ENCODE measurements at places on chromosomes 2 and 18.

DNA sequence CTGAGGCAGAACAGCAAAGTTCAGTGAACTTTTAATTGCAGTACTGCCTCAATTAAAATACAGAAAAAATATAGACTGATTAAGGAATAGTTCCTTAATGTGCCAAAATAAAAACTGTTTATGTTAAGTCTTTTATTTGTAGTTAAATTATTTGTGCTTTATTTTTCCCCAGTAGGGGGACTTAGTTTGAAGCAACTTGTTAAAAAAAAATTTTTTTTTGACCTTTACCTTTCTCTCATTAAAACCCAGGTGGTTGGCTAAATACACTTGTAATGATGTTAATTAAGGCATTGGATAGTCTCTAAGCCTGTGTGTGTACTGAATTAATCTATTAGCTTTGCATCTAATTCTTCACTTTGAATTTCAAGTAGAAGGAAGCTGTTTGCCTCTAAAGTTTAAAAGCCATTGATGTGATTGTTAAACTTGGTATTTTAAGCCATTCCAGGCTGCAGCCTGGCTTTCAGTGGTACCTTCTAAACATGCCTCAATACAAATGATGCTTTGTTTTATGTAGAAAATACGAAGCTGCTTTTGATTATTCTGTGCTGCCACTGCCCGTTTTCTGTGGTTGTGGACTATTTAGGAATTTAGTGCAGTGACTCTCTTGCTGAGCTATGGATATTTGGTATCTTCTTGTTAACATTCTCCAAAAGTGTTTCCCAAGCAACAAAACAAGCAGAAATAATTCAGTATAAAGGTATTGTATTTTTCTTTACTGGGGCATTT lies 102.9 kb downstream of the TANC1 start:
- no peak for DNase-seq

- DNase-seq, result no peak
Measured at GRCh38 chr2:30756971-30757370, 50.3 kb downstream of the CAPN13 start.

GRCh38 chr2:98569915-98570314 lies 38.4 kb downstream of the COA5 start:
- DNase-seq, result no peak

- no peak for DNase-seq
Measured at GRCh38 chr2:136189221-136189782, 71.4 kb upstream of the CXCR4 start.

- DNase-seq, result no peak
Measured at GRCh38 chr2:128754246-128754724, 435.6 kb upstream of the HS6ST1 start.

DNA sequence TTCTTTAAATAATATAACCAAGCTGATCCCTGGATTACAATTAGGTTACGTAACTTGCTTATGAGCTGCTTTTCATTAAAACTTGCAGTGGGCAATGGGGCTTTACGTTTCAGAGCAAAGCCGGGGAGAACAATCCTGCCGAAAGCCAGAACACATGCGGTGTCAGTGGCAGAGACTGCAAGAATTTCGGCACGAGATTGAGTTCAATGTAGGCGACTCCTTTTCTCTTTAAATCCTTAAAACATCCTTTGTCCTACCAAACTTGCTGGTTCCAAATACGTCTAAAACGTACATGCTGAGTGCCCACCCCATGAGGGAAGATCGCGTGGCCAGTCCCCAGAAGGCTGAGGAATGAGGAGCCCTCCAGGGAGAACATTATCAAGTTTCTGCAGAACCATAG lies 36.8 kb upstream of the NCOA1 start:
- no peak for DNase-seq

GRCh38 chr2:222797261-222797660 lies 63.6 kb upstream of the ACSL3 start:
- DNase-seq, result no peak

DNA sequence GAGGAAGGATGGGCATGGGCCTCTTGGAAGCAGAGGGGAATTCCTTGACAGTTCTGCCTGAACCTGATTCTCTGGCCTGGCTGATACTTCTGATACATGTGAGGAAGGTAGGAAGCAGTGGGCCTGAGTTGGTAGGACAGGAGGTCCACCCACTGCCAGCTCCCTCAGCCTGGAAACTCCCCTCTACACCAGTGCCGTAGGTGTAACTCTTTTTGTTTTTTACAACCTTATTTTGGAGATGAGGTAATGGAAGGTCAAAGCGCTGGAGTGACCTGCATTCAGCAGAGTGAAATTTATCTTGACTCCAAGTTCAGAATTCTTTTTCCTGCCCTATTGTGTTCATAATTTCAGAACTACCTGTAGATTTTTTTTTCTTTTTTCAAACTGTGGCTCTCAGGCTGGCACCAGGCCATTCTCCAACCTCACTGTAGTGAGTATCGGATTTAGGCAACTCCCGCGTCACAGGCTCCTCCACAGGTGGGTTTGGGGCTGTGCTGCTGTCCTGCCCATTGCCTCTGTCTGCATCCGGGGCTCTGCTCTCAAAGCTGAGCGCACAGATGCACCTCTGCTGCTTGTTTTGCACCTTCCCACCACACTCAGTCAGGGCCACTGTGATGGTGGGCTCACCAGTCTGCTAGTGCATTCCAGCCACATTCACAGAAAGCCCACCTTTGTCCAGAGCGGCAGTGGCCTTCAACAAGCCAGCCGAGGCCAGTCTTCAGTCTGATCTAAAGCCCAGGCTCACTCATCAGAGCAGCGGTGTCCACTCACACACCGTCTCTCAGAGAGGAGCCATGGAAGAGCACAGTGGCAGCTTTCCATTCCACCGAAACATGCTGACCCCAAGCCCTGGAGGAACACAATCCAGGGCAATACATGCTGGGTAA lies 87.2 kb downstream of the UXS1 start:
- no peak for DNase-seq

DNA sequence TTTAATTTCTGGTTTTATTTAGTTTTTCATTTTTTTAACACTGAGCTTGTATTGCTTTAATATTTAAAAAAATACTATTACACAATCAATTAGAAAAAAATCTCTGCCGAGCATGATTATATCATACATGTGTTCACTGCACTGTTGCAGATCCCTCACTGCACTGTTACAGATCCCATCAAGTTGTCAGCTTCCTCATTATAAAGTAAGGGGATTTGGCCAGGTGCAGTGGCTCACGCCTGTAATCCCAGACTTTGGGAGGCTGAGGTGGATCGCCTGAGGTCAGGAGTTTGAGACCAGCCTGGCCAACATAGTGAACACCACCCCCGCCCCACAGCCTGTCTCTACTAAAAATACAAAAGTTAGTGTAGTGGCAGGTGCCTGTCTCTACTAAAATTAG lies 33.0 kb upstream of the METTL21A start:
- DNase-seq, result no peak

DNA sequence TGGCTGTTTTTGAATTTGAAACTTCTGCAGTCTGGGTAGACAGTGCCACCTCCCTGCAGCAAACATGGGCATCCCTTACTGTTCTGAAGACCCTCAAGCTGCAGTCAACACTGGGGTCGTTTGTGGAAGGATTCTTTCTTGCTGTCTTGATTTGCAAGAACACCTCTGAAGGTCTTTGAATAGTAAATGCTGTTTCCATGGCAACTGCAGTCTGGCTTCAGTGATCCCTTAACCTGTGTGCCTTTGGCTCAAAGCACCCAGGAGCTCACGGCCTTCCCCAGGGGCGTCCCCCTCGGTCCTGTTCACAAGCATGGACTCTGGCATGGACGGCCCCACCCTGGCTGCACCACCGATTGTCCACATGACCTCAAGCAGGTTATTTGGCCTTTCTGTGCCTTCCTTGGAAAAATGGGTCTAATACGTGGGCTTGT lies 38.3 kb downstream of the LRRFIP1 start:
- DNase-seq, result no peak

DNA sequence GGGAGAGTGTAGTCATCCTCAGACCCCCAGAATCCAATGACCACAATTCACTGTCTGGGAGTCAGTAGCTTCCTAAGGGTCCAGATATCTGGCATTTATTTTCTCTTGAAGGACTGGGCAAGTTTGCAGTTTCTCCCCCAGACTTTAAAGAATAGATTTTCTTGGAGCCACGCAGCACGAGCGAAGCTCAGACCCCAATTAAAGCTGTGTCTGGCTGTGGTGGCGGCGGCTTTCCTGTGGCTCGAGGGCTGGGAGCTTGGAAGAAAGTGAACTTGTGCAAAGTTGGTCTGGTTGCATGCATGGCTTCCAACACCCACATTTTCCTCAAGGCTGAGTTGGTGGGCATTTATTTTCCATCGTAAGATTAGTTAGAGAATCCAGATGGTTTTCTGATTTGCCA lies 105.0 kb downstream of the ACKR3 start:
- DNase-seq, result no peak

- DNase-seq, result no peak
Measured at GRCh38 chr2:197946562-197946961, 142.2 kb downstream of the PLCL1 start.

DNA sequence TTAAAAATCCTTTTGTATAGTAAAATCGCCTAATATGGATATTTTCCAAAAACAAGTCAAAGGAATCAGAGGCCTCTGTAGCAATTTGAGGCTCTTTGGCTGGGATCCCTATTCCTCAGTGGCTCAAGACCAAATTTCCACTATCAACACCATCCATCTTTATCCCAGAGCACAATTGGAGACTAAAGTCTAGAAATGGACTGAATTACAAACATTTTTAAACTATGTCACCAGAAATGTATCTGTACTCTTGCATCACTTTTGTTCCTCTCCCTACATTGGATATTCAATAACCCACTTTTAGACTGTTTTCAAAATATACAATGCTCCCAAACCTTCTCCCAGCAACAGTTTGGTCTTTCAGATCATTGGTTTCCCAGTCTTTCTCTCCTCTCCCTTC lies 140.4 kb upstream of the KLHL29 start:
- DNase-seq, result no peak

DNA sequence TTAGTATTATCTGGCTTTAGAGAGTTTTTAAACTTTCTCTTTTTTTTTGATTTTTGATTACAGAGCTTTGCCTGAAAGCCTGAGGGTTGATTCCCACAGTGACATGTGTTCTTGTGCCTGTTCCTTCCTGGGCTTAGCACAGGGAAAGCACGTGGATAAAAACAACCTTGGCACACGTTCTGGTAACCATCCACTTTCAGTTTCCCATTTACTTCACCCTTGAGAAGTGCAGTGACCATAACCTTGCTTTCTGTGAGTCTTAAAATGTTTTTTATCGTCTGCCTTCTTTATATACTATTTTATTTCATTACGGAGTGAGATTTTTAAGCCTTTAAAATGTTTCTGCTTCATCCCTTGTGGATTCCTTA lies 11.5 kb downstream of the CD226 start:
- no peak for DNase-seq

DNA sequence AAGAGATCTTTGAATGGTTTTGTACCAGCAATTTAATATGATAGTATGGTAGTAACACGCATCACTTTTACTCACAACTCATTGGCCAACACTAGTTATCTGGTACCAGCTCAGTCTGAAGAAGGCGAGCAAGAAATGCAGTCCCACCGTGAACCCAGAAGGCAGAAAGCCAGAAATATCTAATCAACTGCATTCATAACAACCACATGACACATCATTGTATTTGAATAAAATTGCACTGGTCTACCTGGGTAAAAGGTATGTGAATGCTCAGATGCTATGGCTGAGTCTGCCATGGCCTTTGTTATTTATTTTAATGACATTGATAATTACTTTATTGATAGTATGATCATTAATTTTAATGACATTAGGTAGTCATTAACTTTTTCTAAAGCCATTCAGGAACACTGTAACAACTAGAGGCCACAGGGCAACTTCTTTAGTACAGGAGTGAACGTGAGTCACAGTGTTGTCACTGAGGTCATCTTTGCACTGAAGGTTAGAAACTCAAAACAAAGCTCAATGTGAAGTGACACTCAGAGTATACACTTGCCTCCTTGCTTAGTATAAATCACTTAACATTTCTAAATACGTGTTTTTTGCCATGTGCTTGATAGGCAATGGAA lies 475.6 kb upstream of the TNP1 start:
- DNase-seq, result no peak

GRCh38 chr2:11665028-11665427 lies 5.0 kb downstream of the NTSR2 start:
- DNase-seq, result no peak

- no peak for DNase-seq
Measured at GRCh38 chr2:176405477-176405876, 136.2 kb downstream of the MTX2 start.

- peak; percentile 58 for DNase-seq
Measured at GRCh38 chr2:29115797-29116781, 874 bp downstream of the CLIP4 start.

GRCh38 chr2:64526034-64526433 lies 1.9 kb downstream of the AFTPH start:
- DNase-seq, result no peak

DNA sequence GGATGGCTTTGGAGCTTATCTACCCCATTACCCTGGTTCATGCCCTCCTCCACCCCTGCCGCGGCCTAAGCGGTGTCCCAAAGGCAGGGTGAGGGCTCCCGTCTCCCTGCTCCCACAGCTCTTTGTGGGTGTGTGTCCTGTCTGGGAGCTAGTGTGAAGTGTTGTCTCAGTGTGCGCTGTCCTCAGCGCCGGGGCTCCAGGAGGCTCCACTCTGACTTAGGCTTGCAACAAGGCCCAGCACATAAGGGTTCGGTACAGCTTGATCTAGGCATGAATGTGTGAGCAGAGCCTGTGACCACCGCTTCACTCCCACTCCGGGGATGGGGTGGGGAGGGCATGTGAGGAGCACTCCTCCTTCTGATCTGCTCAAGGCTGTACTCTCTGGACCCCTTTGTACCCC lies 1.2 kb downstream of the MC2R start:
- no peak for DNase-seq

- no peak for DNase-seq
Measured at GRCh38 chr2:42659609-42660008, 91.2 kb downstream of the MTA3 start.

- no peak for DNase-seq
Measured at GRCh38 chr2:101419096-101419663, 31.9 kb upstream of the CREG2 start.

GRCh38 chr2:46361920-46362666 lies 64.9 kb downstream of the EPAS1 start:
- DNase-seq, result no peak

DNA sequence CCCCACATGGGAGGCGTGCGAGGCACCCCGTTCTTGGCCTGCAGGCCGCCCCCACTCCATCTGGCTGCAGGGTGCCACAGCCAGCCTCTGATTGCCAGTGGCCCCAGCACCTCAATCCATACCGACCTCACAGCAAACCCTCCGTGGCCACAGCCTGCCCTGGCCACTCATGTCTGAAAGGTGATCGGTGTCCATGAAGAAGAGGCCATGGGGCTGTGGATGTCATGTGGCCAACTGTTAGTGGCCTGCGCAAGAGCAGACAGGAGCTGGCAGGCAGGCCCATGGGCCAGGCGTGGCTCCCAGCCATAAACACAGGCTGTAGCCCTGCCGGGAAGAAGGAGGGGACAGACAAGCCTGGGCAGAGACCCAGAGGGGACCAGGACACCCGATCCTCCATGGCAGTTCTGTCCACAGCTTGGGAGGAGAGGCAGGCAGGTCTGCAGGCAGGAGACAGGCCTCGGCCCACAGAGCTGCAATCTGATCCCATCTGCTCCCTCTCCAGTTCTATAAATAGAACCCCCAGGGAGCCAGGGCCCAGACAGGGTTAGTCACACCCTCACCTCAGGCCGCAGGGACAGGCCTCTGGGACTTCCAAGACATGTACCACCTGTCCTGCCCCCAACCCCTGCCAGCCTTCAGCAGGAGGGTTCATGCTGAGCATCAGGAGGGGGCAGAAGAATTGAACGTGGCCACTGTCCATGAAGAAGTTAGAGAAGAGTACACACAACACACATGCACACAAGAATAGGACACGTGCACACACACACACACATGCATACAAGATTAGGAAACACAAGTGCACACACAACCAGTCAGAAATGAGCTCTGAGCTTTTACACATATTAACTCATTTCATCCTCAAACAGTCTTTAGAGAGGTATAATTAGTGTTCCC lies 16.9 kb downstream of the STEAP3 start:
- DNase-seq, result no peak
